Stimulated activated CD8-positive, alpha-beta memory T cell treated with anti-CD3 and anti-CD28 coated beads, Interleukin-2, amount 100 ng/mL, for 1 hour (primary cell): ENCODE measurements at places on chromosomes 3 and 15.

- no peak for DNase-seq
These were observed 87.5 kb upstream of the GOLGA6B start for GRCh38 chr15:72566973-72567372.

GRCh38 chr3:187698499-187699399 is 3.6 kb downstream of the RTP2 start:
- no peak for DNase-seq

DNA sequence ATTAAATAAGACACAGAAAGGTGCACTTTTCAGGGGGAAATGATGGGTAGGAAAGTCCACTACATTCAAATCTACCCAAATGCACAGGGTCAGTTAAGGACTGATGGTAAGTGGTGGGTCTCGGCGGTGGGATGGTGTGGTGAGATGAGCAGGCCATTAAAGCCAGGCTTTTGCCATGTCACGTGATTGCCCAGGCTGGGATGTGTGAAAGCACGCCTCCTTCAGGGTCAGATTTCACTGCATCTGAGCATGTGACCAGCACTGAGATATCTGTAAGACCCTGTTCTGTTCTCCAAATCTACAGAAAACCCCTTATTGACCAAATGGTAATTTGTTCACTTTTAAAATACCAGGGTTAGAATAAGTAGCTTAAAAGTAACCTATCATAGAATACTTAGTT is 301.5 kb downstream of the MEX3B start:
- no peak for DNase-seq

DNA sequence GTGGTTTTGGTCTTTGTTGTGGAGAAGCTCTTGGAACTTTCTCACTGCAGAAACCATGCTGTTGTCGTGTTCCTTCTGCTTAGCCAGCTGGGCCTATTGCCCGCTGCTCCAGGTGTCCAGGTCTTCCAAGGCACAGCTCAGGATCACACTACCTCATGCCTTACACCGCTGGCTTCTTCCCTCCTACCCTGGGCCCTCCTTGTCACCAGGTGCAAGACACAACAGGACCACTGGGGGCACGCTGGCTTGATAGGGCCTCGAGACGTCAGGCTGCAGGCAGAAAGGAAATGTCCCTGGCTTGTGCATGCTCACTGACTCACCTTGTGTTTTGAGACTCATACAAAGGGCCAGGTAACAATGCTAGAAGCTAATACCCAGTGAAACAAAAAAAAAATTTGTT is 32.3 kb downstream of the PAQR9 start:
- DNase-seq: no peak

- DNase-seq: no peak
These were observed 43.6 kb upstream of the KY start for GRCh38 chr3:134694466-134694865.

GRCh38 chr3:16838561-16838960 is 46.2 kb upstream of the PLCL2 start:
- DNase-seq: no peak

DNA sequence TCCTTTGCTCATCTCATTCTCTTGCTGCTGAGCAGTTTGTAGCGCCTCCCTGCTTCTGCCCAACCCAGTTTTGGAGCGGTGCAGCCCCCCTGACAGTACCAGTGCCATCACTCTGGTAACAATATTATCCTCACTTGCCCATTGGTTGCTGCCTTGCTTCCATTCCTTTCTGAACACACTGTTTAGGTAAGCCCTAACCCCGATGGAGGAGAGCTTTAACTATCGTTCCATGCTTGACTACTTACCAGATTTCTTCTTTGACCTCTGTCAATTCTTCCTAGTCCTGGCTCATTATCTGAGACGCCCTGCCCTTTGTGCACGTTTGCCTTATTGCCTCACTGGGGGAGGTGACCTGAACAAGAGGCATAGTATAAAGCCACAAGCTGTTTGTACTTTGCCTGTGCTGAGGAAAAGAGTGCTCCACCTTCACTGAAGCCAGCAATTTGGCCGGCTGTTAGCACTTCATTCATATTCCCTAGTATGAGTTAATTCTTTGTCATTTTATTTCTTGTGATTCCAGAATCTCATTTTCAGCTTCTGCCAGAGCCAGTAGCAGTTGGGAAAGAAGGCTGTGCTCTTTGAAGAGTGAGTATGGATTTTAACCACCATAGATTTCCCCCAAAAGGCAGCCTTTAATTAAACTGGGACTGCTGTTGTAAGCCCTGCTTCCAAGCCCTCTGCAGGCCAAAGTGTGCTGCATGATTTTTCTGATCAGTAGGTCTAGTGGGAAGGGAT is 11.9 kb downstream of the ABHD6 start:
- no peak for DNase-seq

GRCh38 chr15:39582977-39583595 is 2.2 kb downstream of the THBS1 start:
- DNase-seq: no peak

DNA sequence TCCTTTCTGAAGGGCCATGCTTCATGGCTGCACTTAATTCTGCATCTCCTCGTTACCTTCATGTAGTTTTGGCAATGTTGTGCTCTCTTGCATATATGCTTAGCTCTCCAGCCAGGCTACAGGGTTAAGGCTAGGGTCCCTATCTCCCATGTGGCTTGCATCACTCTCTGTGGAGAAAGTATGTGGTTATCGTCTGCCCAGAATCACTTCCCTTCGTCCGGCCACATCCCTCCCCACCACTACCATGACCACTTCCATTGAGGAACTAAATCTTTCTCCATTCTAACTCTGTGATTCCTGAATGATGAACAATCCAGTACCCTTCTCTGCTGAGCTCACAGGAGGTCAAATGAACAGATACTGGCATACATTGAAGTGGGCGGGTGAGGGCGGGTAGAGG is 34.0 kb downstream of the WWTR1 start:
- DNase-seq: no peak

DNA sequence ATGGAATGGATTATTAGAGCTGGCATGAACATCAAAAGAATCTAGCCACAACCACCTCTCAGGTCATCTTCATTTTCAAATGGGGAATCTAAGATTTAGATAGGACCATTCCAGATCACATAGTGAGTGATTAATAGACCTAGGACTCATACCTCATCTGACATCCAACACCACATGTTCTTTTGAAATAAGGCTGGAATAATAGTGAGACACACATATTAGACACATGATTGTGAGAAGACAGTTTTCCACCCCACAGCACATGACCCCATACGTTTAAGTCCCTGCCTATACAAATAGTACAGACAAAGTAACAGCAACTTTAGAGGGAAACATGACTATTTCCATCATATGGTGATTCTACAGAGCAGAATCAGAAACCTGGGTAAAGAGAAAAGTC is 344.7 kb upstream of the TPRG1 start:
- no peak for DNase-seq

GRCh38 chr3:99962703-99963102 is 145.0 kb downstream of the CMSS1 start:
- no peak for DNase-seq

DNA sequence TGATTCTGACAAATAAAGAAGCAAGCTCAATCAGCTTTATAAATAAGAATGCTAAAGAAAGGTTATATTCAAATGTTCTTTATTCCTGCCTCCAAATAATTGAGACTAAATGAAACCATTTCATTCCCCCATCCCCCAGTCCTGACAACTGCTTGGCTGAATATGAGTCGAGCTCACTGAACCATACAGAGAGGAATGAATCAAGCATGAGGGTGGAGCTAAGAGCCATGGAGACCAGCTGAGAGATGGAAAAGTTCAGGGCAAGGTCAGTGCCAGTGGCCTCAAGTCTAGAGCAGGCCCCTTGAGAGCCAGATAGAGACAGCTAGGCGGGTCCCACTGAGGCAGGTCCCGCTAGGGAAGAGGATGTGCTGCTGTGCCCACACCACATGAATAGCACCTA is 188.7 kb upstream of the EIF1B start:
- DNase-seq: no peak

DNA sequence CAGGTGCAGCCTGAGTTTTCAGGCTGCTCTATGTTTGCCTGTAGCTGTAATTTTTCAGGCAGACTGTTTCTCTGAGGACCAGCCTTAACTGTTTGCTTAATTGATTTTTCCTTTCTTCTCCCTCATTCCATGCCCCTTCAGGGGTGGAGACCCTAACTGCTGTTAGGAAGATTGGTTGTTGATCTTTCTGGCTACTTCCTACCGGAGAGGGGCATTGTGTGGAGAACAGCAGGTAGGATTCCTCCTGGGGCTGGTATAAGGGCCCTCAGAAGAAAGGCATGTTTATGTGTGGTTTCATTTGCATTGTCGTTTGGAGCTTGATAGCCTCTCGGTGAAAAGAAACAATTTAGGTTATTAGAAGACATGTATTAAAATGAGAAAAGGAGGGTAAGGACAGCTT is 56.9 kb upstream of the GOLGA6L2 start:
- no peak for DNase-seq

GRCh38 chr3:14299767-14300166 is 102.6 kb upstream of the SLC6A6 start:
- DNase-seq: no peak

DNA sequence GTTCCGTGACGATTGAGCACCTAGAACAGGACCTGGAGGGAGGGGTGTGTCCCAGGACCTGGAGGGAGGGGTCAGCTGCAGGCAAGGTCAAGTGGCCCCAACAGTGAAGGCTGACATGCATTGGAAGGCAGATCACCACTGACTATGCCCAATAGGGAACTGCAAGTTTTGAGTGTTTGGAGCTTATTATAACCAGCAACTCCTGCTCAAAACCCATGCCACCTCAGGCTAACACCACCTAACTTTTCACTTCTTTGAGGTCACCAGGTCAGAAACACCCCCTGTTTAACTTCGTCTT is 93.1 kb downstream of the MYLK start:
- DNase-seq: no peak

GRCh38 chr3:122271246-122271898 is 53.7 kb upstream of the CSTA start:
- DNase-seq: no peak

GRCh38 chr3:177300039-177300833 is 103.0 kb upstream of the TBL1XR1 start:
- no peak for DNase-seq

GRCh38 chr3:182259579-182259978 is 533.7 kb upstream of the ATP11B start:
- DNase-seq: no peak

DNA sequence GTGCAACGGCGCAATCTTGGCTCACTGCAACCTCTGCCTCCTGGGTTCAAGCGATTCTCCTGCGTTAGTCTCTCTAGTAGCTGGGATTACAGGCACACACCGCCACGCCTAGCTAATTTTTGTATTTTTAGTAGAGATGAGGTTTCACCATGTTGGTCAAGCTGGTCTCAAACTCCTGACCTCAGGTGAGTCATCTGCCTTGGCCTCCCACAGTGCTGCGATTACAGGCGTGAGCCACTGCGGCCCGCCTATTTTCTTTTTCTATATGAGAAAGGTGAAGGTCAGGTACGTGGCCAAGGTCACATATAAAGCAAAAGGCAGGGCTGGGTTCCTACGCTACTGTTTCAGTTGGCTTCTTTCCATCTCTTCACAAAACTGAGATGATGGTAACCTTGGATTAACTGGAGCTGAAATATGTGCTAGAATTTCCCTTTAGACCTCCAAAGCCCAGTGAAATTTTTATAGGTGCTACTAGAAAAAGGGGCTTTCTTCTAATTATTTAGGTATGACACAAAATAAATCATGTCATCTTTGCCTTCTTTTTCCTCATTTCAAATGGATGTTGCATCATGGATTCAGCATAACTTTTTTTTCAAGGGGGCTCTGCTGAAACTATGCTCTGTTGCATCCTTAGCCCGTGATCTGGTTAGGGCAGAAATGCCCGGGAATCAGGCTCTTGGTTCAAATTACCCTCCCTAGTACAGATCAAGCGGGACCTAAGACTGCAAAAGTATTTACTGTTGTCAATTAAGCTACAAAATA is 68.5 kb downstream of the MYO1E start:
- no peak for DNase-seq

GRCh38 chr3:27545061-27545460 is 60.9 kb upstream of the SLC4A7 start:
- DNase-seq: no peak

GRCh38 chr3:153210146-153210545 is 48.1 kb downstream of the RAP2B start:
- DNase-seq: no peak

- no peak for DNase-seq
These were observed 65.1 kb upstream of the GUCA1C start for GRCh38 chr3:109018828-109019227.

DNA sequence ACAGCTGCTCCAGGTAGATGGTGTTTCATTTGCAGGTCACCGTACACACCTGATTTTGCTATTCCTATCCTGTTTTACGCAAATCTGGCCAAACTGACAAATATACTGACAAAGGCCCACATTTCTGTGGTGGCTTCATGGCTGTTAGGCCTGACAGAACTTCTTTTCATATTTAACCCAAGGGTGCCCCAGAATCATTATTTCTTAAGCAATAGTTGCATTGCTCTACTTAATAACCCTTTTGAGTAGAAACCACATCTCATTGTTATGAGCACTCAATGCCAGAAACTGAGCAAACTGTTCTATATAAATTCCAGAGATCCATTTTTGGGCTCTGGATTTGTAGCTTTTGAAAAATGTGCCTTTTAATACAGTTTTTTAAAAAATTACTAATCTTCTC is 19.4 kb downstream of the ASTE1 start:
- no peak for DNase-seq

DNA sequence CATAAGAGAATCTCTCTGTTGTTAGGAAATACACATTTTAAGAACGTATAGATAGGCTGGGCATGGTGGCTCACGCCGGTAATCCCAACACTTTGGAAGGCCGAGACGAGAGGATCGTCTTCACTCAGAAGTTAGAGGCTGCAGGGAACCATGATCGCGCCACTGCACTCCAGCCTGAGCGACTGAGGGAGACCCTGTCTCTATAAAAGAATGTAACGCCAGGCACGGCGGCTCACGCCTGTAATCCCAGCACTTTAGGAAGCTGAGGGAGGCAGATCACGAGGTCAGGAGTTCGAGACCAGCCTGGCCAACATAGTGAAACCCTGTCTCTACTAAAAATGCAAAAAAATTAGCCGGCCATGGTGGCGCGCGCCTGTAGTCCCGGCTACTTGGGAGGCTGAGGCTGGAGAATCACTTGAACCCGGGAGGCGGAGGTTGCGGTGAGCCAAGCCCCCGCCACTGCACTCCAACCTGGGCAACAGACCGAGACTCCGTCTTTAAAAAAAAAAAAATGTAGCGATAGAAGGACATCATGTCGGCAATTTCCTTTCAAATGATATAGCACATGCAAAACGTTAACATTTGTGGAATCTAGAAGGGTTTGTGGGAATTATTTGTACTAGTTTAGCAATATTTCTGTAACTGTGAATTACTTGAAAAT is 730 bp upstream of the RPL14 start:
- DNase-seq: no peak

DNA sequence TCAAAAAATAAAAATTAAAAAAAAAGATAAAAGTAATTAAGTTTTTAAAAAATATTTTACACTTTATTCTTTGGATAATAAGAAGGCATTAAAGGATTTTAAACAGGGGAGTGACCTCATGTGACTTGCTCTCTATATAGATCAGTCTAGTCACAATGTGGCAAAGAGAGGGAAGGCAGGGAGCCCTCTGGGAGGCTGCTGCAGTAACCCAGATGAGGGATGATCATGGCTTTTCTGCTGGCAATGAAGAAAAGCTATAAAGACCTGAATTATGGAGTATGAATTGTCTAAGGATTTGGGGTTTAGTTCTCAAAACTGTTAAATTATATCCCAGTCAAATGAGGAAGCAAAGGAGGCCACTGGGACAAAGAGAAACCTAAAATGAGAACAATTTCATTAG is 58.1 kb downstream of the SUMF1 start:
- DNase-seq: no peak

- no peak for DNase-seq
These were observed 36.0 kb downstream of the PHLDB2 start for GRCh38 chr3:111895071-111895470.
